ENCODE measurements at places on chromosomes 11 and 22.

DNA sequence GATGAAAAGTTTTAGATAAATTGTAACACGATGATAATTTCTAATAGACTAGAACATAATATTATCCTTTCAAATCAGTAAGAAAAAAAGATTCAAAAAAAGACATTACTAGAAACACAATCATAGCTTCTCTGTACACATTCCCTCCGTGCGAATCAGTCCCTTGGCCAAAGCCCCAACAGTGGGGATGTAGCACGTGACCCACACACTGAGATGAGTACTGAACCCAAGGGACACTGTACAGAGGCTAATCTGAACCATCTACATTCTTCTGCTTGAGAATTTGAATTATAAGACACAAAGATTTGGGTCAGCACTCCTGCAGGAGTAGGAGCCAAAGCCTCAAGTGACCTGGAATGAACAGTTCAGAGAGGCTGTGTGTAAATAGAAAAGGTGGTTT is 353.7 kb downstream of the INSC start:
- DNase-seq: no peak

DNA sequence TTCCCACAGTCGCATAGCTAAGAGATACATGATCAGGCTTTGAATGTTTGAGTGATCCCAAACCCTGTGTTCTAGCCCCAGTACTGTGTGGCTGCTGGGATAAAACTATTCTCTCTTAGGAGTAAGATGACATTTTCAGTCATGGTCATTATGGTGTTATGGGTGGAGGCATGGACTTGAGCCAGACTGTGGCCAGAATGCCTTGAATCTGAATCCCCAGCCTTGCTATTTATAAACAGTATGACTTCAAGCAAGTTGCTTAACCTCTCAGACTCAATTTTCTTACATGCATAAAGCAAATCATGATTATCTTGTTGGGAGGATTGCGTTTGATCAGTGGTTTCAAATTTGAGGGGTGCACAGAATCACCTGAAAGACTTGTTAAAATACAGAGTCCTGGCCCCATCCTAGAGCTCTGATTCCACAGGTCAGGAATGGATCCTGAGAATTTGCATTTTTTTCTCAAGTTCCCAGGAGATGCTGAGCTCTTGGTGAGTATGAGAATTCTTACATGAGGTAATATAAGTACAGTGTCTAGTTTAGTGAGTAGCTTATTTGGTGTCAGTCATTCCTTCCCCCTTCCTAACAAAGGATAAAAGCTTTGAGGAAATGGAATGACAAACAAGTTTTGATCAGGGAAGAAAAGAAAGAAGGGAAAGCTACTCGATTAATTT is 571.7 kb downstream of the METTL15 start:
- DNase-seq: no peak

DNA sequence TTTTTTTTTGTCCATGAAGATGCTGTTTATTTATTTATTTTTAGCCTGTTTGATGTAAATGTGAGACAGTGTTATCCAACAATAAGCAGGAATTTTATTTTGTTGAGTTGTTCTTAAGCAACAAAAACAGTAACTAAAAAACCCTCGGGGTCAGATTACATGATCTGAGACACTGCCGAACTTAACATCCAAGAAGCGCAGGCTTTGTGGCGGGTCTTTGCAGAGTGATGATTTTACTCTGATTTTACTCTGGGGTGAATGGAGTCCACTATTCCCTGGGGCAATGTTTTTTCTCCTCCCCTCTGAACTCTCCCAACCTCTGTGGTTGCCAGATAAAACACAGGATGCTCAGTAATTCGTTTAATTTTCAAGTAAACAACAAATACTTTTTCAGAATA is 450.1 kb upstream of the B3GAT1 start:
- no peak for DNase-seq

GRCh38 chr11:24688981-24689380 is 192.1 kb downstream of the LUZP2 start:
- DNase-seq: no peak

GRCh38 chr11:118892514-118892913 is 8.8 kb downstream of the CXCR5 start:
- no peak for DNase-seq

- no peak for DNase-seq
These were observed 176.1 kb downstream of the DBX1 start for GRCh38 chr11:19984048-19984742.

DNA sequence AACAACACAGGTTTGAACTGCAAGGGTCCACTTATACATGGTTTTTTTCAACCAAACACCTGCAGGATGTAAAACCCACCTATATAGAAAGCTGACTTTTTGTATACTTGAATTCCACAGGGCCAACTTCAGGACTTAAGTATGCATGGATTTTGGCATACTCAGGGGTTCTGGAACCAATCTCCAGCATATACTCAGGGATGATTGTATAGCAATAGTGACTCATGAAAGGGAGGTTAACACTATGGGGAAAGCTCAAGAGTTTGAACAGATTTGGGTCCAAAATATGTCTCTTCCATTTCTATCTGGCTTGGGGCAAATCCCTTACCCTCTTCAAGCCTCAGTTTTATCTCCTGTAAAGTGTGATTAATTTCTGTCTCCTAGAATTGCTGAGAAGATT is 94.9 kb downstream of the MICAL2 start:
- DNase-seq: no peak

- DNase-seq: no peak
These were observed 9.8 kb downstream of the PAX6 start for GRCh38 chr11:31801298-31801702.

- peak; percentile 44 for DNase-seq
These were observed 66.8 kb downstream of the FEZ1 start for GRCh38 chr11:125429174-125429707.

DNA sequence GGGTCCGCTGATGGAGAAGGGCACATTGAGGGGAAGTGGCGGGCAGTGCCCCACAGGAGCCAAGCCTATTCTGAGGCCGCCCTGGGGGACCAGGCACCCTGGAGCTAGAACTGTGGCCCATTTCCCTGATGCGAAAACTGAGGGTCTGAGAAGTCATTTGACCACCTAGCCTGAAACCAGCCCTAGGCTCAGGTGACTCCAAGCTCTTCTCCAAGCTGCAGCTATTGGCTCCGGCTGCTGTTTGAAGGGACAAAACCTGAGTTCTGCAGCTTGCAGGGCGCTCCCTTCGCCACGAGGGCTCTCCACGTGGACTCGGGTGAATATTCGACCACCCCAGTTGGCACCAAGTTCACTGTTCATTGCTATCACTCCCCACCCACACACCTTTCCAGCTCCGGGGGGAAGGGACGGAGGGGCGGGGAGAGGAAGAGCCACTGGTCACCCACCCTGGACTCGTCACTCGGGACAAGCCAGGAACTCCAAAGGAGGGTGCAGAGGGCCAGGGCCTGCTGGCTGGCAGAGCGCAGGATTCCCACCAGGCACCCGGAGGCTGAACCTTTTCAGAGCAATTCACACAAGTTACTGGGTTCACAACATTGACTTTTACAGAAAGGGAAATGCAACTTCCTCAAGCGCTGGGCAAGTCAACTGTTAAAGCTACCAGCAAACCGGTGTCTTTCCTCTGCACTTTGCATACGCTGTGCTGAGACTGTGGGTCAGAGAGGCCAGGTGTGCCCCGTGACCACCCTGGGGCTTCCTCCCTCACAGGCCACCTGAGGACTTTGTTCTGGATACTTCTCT is 1.1 kb upstream of the RAC2 start:
- DNase-seq: no peak

DNA sequence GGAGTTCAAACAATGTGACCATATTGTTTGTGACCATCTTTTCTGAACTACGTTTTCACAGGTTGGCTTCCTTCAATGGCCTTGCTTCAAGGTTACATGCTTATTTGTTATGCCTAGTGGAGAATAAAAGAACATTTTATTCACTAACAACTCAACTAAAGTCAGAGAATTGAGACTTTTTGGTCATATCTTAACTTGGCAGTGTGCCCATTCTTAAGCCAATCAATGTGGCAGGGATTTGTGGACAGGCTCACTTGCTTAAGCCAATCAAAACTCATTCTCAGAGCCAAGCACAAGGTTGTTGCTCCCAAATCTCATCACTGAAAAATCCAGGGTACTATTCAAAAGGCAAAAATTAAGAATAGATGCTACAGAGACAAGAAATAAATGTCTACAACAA is 455.8 kb upstream of the FAT3 start:
- DNase-seq: no peak

DNA sequence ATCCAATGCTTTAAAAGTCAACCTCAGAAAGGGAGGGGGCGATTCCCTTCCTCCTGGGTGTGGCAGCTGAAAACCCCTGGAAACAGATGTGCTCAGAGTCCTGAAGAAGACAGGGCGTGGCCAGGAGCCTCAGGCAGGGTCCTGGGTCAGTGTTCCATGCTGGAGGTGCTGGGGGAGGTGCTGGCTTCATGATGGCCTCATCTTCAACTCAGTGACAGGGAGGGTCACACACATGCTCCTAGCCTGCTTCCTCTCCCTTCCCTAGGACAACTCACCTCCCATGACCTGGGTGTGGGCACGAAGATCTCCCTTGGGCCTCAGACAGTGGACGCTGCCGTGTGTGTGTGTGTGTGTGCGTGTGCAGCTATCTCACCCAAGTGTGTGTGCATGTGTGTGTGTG is 245.6 kb upstream of the B3GAT1 start:
- no peak for DNase-seq

GRCh38 chr11:35583126-35583525 is 35.1 kb upstream of the FJX1 start:
- DNase-seq: no peak

DNA sequence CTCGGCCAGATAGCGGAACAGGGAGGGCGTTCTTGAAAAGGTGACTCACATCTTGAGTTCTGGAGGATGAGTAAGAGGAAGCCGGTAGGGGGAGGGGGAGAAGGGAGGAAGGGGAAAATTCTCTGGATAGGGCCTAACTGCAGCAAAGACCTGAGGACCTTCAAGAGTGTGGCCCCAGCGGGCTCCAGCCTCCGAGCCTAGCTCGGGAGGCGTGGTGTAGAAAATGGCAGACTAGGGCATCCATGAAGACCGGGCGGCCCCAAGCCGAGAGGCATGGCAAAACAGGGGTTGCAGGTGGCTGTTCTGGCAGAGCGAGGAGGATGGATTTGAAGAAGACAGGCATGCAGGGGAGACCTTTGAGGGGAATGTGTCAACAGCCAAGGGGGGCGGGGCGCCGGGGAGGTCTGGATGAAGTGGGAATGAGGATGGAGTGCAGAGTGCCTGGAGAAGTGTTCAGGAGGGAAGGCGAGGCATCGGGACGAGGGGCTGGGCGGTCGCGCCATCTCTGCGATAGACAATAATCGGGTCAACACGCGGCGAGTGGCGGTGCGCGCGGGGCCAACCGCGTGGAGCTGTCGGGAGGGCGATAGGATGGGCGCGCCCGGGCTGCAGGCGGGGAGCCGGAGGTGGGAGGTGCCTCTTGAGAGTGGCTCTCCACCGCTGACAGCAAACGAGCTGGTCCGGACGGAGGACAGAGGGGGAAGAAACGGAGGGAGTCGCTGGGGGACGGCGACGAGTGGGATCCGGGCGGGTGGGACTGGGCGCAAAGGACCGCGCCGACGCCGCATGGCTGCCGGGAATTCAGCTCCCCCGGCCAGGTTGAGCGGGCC is 40.0 kb upstream of the CREB3L1 start:
- DNase-seq: peak; percentile 35

GRCh38 chr11:61149624-61150615 is 11.3 kb downstream of the VPS37C start:
- no peak for DNase-seq

- no peak for DNase-seq
These were observed 612 bp downstream of the GTSE1 start for GRCh38 chr22:46297151-46297812.

DNA sequence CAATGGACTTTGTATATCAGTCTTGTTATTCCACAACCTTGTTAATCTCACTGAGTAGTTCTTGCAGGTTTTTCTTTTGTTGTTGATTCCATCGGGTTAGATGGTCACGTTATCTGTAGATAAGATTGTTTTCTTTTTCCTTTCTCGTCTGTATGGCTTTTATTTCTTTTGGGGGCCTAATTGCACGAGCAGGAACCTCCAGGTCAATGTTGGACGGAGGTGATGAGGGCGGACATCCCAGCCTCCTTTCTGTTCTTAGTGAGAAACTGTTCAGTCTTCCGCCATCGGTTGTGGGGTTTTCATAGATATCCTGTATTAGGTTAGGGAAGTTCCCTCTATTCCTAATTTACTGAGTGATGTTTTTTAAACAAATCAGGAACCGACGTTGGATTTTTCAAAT is 4.8 kb upstream of the PRR33 start:
- DNase-seq: no peak

- DNase-seq: peak; percentile 84
These were observed at the start of the genes POLR2L and TSPAN4 for GRCh38 chr11:842370-843002. TSS of gene POLR2L (minus strand) at chr11:842529. CDS start at chr11:842508, 21 bp downstream. TSS of gene TSPAN4 (plus strand) at chr11:842852. CDS start at chr11:850305, 7,453 bp downstream.

DNA sequence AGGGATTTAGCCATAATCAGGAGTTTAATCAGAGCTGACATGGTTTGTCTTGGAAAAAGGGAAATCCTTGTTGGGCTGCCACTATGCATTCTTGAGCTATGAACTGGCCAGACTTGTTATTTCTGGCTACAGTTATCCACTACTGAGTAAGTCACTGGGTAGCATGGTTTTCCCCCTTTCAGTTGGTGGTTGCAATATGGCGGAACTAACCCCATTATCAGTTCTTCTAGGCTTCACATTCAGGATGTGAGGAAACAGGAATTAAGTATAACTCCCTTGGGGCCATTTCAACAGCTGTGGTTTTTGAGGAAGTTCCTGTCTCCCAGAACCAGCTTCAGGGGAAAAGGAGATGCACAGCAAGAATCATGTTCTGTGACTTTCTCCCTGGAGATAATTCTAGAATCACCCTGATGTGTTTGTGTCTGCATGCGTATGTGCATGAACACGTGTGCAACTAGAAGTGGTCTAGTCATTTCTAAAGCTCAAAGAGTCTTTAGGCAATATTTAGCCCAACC is 103.0 kb upstream of the CD44 start:
- no peak for DNase-seq

GRCh38 chr11:36557991-36558390 is 9.8 kb upstream of the RAG1 start:
- DNase-seq: no peak

DNA sequence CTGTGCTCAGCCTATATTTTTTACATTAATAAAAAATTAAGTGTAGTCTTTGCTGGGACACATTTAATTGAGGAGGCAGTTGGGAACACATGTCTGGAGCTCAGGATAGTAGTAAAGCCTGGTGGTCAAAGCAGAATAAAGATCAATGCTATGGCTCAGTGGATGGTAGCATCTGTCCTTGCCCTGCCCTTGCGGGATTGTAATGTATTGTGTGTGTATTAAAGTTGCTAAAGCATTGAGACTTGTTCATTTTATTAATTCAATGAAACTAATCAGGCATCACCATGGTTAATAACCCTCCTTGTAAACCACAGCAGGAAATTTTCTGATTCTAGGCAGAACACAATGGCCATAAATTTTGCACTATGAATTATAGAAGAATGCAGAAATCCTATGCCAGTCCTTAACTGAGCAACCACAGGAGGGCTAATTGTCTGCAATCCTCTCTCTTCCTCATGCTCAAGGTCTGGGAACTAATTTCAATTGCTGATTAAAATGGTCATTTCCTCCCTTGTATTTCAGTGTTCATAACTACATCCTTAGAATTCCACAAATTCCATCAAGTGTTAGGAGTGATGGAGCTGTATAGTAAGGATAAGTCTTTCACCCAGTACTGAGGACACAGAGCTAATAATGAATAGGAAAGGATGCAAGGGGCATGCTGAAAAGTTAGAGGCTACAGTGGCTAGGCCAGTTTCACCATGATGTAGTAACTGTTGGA is 403.2 kb upstream of the DDI1 start:
- no peak for DNase-seq

Measured in stimulated activated CD8-positive, alpha-beta memory T cell treated with anti-CD3 and anti-CD28 coated beads, Interleukin-2, amount 100 ng/mL, for 48 hours (primary cell).